ENCODE measurements at places on chromosomes 2 and 18.

DNA sequence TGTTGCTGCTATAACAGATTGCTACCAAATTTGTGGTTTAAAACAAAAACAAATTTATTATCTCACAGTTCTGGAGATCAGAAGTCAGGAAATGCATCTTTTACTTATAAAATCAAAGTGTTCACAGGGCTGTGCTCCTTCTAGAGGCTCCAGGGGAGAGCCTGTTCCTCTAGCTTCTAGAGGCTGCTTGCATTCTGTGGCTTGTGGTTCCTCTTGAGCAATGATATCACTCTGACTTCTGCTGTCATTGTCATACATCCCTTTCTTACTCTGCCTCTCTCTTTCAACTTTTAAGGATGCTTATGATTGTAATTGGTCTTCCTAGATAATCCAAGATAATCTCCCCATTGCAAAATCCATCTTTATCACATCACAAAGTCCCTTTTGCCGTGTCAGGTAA is 6.1 kb upstream of the DCC start:
- DNase-seq: no peak

DNA sequence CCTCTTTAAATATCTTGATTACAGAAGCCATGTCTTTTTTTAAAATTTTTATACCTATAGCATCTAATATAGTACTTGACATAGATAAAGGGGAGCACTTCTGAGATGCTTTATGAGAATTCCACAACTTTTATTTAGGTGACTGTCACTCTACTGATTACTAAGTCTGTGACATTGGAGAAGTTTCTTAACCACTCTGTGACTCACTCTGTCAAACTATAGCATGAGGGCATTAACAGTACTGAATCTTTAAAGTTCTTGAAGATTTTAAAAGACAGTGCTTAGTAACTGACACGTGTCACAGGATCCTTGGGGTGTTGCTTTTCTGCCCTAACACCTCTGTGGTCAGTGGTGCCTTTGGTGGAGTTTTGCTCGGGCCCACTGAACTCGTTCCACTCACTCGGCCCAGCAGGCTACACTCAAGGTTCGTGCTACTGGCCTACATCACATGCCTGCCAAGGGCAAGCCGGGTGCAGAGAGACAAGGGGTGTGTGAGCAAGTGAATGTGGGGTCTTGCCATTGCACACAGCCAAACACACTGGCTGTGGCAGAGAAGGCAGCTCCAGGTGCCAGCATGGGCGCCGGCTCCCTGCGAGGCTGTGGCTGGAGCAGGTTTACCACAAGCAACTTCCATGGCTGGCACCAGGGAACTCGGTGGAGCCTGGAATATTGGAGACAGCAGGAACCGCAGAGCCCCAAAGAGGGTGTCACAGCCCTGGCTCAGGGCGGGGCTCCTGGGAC is 734.0 kb upstream of the CDH7 start:
- no peak for DNase-seq

GRCh38 chr2:196399722-196400691 is 228.6 kb upstream of the STK17B start:
- no peak for DNase-seq

GRCh38 chr2:73652348-73652747 is 10.1 kb upstream of the NAT8 start:
- no peak for DNase-seq

DNA sequence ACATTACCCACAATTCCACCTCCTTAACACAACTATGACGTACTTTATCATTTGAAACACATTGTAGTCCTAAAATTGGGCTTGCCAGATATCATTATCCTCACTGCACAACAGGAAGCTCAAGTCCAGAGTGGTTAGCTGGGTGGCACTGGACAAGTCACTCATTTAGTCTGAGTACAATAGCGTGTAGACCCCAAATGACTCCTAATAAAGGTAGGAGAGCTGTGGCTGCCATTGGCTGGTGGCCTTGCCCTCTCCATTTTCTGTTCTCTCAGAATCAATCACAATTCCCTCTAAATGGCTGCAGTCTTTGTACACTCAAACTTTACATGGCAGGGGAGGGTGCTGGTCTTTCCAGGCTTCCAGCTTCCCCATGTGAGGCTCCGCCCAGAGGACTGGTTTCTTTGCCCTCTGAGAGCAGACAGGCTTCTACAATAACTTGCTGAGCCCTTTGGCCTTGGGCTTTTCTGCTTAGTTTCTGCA is 11.7 kb downstream of the PSTPIP2 start:
- DNase-seq: no peak

DNA sequence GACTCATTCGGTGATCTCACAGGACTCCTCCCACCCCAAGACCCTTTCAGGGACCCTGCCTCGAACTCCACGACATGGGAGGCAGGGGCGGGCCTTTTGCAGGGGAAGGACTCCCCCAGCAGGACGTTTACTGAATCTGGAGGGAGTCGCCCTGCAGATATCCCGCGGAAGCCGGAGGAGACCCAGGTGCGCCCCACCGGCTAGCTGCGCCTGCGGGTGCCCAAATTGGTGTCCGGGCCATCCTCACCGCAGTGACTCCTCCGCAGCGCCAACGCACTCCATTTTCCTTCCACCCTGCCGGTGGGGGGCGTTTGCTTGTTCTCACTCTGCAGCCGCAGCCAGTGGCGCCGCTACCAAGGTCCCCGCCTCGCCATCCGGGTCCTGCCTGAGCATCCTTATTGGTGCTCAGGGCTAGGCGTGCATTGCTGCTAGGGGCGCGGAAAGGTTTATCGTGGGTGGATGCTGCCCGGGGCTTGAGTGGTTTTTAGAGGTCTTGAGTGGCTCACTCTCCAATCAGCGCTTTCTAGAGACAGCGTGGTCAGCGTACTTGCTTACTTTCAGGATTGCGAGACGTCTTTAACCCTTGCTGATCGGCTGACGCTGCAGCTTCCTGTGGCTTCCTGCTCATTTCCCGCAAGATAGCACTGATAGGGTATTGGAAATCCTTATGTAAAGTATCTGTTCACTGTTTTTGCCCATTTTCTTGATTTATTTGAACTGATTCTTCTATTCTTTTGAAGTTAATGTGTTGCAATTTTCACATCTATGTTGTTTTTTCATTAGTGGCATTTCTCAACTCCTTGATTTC is 81.4 kb downstream of the BIN1 start:
- peak; percentile 87 for DNase-seq

DNA sequence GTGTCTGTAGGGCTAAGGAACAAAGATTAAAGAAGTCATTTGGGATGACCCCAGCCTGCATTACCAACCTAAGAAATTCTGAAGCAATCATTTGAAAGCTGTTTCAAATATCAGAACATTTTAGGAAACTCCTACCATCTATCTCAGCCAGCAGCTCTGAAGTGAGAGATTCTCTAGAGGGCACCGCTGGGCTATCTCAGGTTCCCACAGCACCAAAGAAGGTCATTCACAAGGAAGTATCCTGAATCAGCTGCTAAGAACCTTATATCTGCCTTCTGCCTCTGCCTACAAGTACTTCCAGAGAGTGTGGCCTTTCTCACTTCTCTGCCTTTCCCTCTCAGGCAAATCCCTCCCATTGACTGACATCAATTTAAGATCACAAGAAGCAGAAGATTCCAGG is 13.4 kb upstream of the EVA1A start:
- DNase-seq: no peak

DNA sequence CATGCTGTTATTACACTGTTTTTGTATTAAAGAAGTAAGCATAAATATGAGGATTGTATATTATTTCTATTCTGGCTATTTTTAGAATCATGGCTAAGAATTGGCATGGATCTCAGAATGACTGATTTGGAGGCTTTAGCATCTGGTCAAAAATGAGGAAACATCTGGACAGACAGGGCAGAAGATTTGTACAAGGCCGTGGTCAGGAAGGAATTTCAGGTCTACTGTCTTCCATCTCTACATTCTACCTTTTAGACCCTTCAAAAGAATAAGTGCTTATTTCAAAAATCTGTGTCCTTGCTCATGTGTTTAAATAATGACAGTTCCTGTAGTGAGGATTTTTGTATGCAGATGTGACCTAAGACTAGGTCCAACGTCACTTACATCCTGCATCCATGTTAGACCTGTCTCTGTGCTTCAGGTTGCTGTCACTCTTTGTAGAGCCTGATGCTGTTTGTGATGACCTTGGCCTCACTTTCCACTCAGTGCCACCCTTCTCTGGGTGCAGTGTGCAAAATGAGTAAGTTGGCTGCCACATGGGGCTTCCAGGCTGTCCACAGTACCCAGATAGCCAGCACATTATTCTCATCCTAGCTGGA is 54.7 kb upstream of the B3GNT2 start:
- DNase-seq: no peak

DNA sequence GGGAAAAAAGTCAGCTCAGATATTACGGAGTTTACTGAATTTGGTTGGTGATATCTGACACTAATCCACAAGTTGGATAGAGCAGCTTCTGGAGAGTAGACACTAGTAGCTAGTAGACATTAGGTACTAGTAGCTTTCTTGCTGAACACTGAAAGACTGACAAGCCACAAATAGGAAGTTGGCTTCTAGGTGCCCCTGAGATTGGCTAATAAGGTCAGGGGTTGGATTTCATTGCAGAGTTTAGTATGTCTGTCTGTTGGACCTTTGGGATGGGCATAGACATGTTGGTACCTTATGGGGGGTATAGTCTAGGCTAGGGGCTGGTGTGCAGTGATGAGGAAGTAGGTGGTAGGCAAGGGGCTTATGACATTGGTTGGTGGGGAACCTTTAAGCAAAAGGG is 164.9 kb upstream of the LRRTM1 start:
- no peak for DNase-seq

GRCh38 chr2:86477349-86477748 is 36.2 kb downstream of the KDM3A start:
- DNase-seq: no peak

GRCh38 chr2:222877556-222878300 is 16.9 kb downstream of the ACSL3 start:
- DNase-seq: no peak

GRCh38 chr2:238225911-238226697 is 13.7 kb downstream of the HES6 start:
- DNase-seq: no peak

GRCh38 chr2:39534095-39534711 is 97.1 kb upstream of the MAP4K3 start:
- DNase-seq: no peak

- no peak for DNase-seq
Observed at GRCh38 chr18:5943514-5943913, 48.2 kb upstream of the TMEM200C start.

DNA sequence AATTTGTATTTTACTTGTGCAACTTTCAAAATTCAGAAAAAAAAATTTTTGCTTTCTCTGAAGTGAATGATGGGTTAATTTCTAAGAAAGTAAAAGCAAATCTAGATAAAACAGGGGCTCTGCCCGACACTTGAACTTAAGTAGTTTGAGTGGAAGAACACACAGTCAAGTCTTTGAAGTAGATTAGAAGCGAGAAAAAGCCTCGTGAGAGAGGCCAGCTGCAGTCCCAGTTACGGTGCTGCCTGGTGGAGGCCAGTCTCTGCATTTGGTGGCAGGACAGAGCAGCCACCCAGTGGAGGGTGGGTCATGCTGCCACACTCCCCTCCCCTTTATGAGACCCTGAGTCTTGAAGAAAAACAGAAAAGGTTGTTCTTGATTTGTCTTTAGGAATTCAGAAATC is 81.8 kb downstream of the INPP5D start:
- peak; percentile 37 for DNase-seq

- no peak for DNase-seq
Observed at GRCh38 chr2:132632000-132632649, 37.9 kb downstream of the LYPD1 start.

GRCh38 chr2:174688079-174688478 is 76.2 kb downstream of the CHRNA1 start:
- no peak for DNase-seq

DNA sequence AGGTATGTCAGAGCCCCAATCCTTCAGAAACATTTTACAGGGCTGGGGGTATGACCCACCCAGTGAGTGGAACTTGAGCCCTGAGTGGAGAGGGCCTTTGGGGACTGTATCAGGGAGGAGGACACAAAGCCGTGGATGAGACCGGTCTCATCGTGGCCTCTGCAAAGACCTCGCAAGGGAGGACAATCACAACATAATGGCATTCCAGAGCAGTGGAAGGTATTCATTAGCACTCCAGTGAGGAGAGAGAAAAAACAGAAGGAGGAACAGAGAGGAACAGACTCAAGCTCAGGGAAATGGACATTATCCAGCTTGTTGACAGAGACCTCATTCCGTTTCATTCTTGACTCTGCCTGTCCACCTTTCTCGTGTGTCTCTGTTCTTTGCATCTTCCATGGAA is 38.8 kb upstream of the CTAGE1 start:
- no peak for DNase-seq

DNA sequence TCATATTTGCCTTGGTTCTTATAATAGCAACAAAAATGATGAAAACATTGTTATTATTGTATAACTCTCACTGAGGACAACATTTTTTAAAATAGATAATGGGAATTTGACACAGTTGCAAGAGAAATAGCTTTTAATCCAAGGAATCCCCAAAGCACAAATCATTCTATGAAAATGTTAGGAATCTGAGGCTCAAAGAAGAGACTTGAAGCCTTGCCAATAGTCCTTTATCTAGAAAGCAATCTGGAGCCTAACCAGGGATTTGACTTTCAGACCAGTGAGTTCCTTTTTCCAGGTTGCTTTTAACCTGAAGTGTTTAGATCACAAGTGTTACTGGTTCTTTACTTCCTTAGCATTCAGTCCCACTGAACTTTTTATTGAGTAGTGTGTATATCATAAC is 574.5 kb upstream of the ZEB2 start:
- DNase-seq: no peak

GRCh38 chr2:188580738-188581137 is 289.1 kb downstream of the GULP1 start:
- DNase-seq: no peak

DNA sequence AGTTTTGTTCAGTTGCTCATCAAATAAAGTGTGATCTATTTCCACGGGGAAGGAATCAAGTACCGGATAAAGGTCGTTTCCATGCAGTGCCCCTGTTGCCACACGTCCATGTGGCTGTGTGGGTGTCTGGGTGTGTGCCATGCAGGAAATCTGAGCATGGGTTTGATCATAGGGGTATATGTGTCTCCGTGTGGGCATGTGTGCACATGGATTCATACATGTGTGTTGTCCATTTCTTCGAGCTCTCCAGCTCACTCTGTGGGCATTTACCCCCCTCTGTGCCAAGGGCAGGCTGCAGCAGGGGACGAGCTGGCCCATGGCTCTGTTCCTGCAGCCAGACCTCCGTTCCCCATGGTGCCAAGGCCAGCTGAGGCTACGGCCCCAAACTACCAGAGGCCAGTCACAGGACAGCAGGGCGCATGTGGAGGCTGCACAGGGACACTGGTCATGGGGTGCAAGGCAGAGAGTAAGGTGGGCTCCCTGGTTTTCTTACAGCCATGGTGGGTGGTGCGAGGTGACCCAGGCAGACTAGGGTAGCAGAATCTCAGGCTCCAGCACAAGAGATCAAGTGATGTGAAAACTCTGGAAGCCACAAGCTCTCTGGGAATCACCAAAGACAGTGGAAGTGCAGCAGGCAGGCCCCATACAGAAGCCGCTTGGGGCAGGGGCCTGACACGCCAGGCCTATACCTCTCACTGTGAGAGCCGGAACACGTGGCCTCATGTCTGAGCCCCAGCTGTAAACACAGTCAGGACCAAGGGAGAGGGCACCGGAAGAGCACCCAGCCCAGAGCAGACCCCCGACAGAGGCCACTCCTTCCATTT is 66.4 kb upstream of the RAB6C start:
- DNase-seq: no peak

Data from activated CD8-positive, alpha-beta T cell treated with anti-CD3 and anti-CD28 coated beads, Interleukin-2, amount 10 ng/mL, durations not matched to agents 7 days and 5 days (primary cell).